ENCODE measurements at places on chromosomes 3 and 15. TPM values are rescaled to one million over a fixed set of nuclear protein-coding genes. Genes with fewer than 3 reads are reported as not detected.

MNS1 gene
- total RNA-seq = not detected

MAPK6 gene
- total RNA-seq = 19.8 TPM

RPSA gene
- total RNA-seq = 1,787 TPM

MYL3 gene
- total RNA-seq = not detected

MYZAP gene
- total RNA-seq = 1.9 TPM

CEMIP gene
- total RNA-seq = not detected

AGBL1 gene
- not detected for total RNA-seq

SLC22A14 gene
- not detected for total RNA-seq

ADGRG7 gene
- total RNA-seq = not detected

DZIP3 gene
- total RNA-seq = 9.3 TPM

BOC gene
- total RNA-seq = 0.20 TPM
